ENCODE measurements at places on chromosomes 6 and 20.

DNA sequence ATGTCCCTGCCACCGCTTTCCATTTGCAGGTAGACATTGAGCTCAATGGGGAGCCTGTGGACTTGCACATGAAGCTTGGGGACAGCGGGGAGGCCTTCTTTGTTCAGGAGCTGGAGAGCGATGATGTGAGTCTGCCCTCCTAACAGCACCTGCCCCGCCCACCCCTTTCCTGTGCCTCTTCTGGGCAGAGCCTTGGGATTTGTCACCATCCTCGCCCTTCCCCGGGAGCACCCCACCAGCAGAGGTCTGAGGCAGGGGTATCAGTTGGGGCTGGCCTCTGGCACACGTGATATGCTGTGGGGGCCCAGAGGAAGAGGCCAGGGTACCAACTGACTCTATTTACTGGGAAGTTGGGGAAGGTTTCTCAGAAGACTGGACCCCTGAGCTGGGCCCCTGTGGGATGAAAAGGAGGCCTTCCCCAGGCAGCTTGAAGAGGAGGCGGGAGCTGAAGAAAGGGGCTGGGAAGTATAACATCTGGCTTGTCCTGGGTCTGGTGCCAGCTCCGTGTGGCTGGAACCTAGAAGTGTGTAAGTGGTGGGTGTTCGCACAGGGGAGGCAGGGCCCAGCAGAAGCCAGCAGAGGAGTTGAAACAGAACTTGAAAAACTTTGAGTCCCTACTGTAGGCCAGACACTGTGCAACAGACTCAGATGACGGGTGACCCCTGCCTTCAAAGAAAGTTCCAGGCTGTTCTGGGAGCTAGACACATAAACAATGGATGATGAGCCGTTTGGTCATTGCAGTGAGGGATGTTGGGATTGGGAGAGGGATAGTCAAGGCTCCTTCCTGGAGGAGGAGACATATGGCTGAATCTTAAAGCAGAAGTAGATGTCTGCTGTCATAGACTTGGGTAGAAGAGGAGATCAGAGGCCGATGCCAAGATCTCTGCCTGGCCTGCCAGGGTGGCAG, 7.2 kb downstream of the LPIN3 start:
- no peak for DNase-seq

- no peak for DNase-seq
Measured at GRCh38 chr20:34369265-34369664, 6.2 kb downstream of the ITCH start.

GRCh38 chr6:135265278-135265677, 84.2 kb downstream of the MYB start:
- no peak for DNase-seq

- DNase-seq = no peak
Measured at GRCh38 chr20:34512266-34512954, 3.8 kb upstream of the DYNLRB1 start.

DNA sequence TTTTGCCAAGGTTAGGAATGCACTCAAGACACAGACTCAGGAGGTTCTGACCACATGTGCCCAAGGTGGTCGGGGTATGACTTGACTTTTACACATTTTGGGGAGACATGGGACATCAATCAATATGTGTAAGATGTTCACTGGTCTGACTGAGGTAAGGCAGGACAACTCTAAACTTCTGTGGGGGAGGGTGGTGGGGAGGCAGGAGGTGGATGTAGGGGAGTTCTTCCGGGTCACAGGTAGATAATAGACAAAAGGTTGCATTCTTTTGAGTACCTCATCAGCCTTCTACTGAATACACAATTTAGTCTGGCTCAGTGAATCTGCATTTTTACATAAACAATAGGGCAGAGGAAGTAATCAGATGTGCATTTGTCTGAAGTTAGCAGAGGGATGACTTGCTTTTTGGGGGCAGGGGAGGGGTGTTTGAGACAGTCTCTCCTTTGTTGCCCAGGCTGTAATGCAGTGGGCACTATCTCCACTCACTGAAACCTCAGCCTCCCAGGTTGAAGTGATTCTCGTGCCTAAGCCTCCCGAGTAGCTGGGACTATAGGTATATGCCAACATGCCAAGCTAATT, 10.9 kb downstream of the ECHDC1 start:
- no peak for DNase-seq

GRCh38 chr6:57423468-57423867, 106.0 kb downstream of the PRIM2 start:
- DNase-seq = no peak

DNA sequence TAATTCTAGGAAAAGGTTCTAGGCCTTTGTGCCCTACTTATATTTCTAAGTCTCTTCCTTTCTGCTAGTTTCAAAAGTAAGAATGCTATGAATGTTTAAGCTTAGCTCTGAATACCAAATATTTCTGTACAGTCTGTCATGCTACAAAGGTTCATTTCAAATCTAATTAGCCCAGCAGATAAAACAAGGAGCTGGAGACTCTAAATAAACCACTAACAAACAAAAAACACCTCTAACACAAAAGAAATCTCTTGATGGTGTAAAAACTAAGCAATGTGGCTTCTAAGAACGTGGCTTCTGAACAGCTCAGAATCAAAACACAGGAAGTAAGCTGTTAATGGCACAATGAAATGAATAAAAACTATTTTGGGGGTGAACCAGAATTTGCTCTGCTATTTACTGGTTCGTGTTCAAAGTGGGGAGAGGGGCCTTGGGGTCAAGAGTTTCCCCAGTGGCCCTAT, 198.3 kb downstream of the BCAS1 start:
- no peak for DNase-seq

Data from stimulated activated CD8-positive, alpha-beta memory T cell treated with anti-CD3 and anti-CD28 coated beads, Interleukin-15, amount 100 ng/mL, for 1 hour (primary cell).